ENCODE measurements at places on chromosomes 11 and 22.
A peak's percentile ranks its signal among the peaks of the same experiment; 100 is the strongest.

- no peak for DNase-seq
These were observed 32.7 kb upstream of the ALX4 start for GRCh38 chr11:44342616-44343015.

DNA sequence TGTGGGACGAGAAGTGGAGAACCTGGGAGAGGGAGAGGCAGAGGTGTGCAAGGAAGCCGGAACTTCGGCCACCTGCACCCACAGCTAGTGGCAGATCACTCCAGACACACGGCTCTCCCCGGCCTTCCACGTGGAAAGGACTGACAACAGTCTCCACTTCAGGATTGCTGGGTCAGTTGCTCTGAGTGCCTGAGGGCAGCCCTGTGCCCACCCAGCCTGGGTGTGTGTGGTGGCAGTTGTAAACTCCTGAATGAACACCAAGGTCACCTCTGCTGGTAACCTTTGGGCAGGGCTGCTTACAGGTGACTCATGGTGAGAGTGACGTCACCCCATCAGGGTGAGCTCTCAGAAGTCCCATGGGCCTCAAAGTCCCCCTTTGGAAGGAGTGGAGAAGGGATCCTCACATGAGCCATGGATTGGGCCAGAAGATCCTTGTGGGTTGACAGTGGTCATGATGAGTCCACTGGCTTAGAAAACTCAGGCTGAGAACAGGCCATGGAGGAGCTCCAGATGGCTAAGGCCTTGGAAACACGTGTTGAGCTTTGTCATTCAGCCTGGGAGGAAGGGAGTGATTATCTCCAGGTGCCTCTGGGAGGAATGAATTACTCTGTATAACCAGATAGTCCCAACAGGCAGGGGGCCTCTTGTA is 71.3 kb downstream of the BCR start:
- no peak for DNase-seq

DNA sequence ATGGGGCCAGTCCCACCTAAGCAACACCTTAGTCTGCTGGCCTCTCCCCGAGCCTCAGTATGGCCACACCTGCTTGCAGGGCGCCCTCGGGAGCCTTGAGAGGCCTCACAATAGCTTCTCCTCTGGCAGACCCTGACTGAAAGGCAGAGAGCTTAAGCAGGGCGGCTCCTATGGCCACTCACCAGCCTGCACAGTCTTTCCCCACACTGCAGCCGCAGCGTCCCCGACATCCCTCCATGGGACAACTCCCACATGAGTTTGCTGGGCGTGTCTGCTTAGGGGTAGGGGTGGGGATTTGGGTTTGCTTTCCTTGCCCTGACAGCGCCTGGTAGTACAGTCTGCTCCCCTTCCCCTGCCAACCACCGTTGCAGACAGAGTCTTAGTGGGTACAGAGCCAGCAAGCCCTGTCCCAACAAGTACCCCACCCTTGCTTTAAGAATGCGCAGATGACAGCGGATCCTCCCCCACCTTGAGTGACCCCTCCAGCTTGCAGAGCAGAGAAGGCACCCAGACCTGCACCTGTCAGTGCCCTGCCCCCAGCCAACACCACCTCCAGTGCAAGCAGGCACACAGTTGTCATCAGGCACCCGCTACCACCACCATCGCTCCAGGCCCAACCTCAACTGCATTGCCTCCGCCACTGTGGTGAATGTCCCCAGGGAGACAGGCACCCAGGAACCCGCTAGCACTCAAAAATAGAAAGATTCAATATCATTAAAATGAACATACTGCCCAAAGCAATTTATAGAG is 413.8 kb upstream of the ARHGAP42 start:
- no peak for DNase-seq

DNA sequence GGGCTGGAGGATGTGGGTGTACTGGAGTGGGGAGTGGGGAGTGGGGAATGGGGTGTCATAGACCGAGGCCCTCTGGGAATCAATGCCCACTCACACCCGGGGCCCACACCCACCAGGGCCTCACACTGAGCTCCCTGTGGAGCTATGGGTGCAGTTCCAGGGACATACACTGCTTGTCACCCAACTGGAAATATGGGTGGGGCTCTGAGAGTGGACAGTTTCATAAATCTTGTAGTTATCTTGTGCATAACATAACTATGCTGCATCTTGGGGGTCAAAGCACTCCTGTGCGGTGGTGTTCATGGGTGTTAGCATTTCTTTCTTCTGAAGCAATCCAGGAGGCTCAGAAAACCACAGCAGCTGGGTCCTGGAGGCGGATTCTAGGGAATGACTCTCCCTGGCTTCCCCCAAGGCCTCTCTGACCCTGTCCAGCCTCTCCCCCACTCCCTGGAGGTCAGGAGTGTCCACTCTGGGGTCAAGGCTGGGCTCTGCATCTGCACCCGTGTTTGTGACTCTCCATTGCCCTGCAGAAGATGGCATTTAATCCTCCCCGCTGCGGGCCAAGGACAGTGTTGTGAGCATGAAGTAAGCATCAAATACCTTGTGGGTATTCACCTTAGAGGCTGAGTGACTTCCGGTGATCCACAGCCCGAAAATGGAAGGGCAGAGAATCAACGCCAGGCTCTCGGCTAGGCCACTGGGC is 172.5 kb downstream of the CTTN start:
- no peak for DNase-seq

- DNase-seq: no peak
These were observed 3.3 kb downstream of the IL10RA start for GRCh38 chr11:117989351-117990102.

DNA sequence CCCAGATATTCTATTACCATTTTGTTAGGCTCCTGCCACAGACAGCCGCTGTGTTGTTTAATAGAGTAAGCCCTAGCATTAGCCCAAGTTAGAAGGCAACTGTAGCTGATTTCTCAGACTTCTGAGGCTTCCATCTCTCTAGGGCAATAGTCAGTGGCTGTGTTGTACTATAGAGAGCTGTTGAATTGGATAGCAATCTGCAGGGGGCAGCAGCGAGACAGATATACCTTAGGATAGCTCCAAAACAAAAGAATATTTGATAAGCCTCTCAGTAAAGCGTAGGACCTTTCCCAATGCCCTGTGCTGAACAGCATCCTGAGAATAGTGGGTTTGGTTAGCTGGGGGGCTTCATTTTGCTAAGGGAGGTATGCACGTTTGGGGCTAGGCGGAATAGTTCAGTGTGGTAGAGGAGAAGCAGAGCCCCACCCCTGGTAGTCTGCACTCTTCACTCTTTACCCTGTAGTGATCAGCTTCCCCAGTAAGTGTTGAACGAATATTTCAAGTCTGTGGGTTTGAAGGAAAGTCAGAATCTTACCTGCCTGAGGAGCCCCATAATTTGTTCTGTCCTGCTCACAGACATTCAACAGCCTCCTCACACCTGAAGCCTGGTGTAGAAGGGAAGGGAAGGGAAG is 515.1 kb downstream of the INSC start:
- no peak for DNase-seq

DNA sequence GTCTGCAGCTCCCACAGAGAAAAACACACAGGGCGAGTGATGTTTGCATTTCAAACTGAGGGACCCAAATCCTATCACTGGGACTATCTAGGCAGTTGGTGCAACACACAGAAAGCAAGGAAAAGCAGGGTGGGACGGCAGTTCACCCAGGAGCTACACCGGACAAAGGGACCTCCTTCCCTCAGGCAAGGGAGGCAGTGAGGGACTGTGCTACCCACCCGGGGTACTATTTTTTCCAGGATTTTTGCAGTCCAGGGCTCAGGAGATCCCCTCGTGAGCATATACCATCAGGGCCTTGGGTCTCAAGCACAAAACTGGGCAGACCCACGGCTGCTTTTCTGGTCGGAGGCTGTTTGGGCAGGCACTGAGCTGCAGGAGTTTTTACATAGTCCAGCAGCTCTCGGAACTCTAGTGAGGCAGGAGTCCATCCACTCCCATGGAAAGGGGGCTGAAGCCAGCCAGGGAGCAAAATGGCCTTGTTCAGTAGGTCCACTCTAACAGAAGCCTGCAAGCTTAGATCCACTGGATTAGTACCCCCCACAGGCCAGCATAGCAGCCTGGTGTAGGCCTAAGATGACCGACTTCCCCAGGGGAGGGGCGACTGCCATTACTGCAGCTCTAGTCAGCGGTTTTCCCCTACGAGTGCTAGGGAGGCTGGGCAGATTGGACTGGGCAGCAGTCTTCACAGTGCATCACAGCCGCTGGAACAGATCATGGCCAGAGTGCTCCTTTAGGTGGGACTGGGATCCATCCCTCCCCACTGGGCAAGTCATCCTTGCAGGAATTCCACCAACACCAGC is 28.2 kb downstream of the CARD18 start:
- DNase-seq: no peak

- DNase-seq: no peak
These were observed 11.2 kb downstream of the WNT11 start for GRCh38 chr11:76194872-76195668.

- DNase-seq: peak; percentile 84
These were observed 98.3 kb upstream of the HSD17B12 start for GRCh38 chr11:43582024-43582862.

GRCh38 chr11:76260296-76260925 is 54.1 kb upstream of the WNT11 start:
- DNase-seq: no peak

DNA sequence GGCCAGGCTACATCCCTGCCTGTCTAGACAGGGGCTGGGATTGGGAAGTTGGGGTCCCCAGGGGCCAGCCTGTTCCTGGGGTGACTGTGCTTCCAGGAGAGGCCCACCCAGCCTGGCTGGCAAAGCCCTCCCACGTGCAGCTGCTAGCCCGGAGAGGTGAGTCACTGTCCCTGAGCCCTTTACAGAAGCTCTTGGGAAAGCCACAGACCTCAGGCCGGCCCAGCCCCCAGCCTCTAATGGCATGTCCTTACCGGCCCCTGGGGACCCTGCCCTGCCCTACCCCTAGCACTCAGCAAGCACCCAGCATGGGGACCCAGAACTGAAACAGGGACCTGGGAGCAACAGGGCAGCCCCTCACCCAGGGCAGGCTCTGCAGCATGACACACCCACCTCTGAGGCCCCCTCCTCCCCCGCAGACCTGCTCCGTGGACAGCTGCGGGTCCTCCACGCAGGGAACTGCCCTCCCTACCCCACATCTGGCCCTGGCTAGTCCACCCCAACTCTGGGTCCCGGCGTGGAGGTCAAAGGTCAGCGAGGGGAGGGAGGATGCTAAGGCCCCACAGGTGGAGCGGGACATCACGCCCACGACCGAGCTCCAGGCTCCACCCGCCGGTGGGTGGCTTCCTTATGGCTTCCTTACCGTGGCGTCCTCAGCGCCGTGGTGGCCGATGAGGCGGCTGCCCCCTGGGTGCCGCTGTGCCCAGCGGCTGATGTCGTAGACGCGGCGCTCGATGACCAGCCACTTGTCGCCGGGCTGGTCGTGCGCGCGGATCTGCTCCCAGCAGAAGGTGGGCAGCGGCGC is 615 bp downstream of the FADS3 start:
- DNase-seq: no peak
